ENCODE measurements at places on chromosomes 6 and 20.

DNA sequence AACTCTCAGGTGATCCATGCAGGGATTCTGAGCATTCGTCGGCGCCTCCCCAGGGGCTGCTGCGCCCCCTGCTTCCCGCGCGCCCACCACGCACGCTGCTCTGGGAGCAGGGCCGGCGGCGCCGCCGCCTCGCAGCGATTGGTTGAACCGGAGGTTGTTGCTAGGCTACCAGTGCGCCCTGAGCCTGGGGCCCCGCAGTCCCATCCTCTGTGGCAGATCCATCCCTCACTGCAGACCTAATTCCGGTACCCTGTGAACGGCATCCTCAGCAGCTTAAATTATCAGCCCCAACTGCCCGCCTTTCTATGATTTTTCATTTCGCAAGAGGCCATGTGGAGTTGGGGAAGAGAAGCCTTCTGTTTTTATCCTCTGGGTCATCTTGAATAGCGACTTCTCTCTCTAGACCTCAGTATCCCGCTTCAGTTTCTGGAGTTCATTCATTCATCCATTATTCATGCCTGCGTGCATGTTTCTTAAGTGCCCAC, 15.4 kb downstream of the PNPLA1 start:
- no peak for DNase-seq

- DNase-seq = no peak
Measured at GRCh38 chr6:53447865-53448264, 97.0 kb downstream of the GCLC start.

DNA sequence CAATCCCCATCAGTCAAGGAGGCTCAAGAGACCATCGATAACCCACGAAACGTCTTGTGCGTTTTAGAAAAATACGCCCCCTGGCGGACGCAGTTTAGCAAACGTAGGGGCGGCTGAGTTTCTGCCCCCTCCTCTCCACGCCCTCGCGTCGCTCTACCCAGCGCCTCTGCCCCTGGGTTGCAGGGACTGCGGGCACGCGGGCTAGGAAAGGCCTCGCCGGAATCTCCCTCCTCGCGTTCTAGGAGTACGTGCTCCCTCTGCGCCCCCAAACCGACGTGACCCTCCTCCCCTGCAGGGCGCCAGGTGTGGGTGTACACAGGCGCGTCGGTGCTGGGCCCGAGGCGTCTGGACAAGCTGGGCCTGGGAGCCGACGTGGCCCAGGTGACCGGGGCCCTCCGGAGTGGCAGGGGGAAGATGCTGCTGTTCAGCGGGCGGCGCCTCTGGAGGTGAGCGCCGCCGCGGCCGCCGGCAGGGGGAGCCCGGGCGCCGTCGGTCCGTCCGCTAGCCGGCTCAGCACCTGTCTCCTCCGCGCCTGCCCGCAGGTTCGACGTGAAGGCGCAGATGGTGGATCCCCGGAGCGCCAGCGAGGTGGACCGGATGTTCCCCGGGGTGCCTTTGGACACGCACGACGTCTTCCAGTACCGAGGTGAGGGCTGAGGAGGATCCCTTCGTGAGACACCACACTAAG, 5.3 kb downstream of the MMP9 start:
- DNase-seq = peak; percentile 34

DNA sequence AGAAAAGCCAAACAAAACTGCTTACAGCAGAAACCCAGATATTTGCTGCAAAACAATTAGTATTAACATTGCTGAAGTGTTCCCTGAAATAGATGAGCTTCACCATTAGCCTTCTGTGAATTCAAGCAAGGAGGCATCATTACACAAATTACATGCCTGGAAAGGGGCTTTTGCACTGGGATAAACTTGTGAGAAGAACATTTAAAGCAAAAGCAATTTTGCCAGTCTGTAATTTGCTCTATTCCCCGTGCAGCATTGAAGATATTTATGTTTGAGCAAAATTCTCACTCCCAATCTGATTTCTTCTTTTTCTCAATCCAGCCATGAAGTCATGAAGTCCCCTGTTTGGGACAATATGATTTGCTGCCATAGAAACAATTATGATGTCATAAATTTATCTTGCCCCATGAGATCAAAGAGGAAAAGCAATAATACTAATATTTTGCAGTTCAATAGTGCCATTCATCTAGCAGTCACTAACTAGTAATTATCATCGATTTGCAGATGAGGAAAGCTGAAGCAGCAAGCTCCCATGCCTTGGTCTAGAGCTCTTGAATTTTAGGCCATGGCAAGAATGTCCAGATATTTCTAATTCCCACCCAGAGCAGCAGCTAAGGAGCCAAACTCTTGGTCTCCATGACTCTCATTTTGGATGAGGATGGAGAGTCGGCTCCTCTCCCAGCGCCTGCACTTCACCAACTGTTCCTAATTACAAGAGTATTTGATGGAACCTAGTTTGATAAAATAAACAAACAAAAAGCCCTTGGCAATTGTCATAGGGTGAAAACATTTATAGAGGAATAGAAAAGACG, 49.5 kb upstream of the CCN6 start:
- no peak for DNase-seq

- peak; percentile 86 for DNase-seq
Measured at GRCh38 chr6:27791182-27791943, 120.8 kb downstream of the OR2B2 start.

- no peak for DNase-seq
Measured at GRCh38 chr20:24768713-24769601, 180.1 kb upstream of the CST7 start.

GRCh38 chr6:108560463-108561308, at the start of gene FOXO3:
FOXO3 (plus strand) TSS chr6:108560917; CDS start chr6:108561209, 292 bp downstream.
- DNase-seq = peak; percentile 88

GRCh38 chr20:35866418-35867202, 87.7 kb downstream of the SCAND1 start:
- DNase-seq = peak; percentile 97

DNA sequence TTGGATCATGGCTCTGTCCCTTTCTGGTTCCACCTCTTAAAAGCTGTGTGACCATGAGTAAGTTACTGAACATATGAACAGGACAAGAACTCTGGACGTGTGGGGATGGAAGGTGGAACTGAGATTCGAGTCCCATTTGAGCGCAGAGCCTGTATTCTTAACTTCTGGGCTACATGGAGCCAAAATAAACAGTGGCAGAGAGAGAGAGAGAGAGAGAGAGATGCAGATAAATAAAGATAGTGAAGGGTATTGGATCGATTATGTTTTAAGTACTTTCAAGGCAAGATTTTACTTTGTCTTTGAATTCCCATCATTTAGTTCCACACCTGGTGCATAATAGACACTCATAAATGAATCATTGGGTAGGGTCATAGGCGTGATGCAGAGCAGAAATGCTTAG, 39.7 kb downstream of the SLC35D3 start:
- DNase-seq = no peak

DNA sequence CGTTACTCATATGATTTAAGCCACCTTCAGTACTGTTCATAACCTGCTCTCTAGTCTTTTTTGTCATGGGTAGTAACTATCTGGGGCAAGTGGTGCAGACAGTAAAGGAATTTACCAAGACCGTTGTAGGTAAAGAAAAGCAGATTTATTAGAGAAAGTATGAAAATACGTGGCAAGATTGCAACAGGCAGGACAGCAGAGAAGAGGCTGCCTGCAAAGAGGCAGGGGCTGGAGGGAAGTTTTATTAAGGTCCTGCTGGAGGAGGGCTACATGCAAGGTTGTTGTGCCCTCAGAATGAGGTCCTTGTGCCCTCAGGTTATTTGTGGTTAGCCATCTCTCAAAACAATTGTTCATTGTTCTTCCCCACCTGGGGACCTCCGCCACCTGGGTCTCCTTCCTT, 444.3 kb downstream of the BCKDHB start:
- no peak for DNase-seq

DNA sequence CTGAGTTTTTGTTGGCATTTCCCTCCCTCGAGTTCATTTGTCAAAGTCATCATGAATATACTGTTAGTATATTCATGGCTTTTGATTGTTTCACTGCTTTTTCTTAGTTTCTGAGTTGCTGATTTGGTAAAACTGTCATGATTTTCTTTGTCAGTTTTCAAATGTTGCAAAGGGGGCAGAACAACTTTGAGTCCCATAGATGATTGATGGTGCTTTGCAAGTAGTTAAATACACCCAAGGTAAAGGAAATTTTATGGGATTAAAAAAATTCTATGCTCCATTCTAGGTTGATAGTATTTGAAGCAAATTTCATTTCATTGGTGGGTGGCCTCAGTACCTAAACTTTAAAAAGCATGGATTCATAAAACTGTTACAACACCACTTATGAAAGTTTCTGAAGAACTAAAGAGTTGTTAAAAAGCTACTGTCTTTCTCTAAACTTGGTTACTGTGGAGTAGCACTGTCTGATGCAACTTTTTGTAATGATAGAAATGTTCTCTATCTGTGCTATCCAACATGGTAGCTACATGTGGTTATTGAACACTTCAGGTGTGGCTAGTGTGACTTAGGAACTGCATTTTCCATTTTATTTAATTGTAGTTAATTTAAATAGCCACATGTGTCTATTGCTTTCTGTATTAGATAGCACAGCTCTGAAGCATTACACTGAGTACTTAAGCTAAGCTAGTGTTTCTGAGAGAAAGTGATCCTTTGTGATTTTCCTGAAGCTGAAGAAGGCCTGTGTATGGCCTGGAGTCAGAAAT, 153.6 kb downstream of the ZFAND3 start:
- DNase-seq = peak; percentile 34

DNA sequence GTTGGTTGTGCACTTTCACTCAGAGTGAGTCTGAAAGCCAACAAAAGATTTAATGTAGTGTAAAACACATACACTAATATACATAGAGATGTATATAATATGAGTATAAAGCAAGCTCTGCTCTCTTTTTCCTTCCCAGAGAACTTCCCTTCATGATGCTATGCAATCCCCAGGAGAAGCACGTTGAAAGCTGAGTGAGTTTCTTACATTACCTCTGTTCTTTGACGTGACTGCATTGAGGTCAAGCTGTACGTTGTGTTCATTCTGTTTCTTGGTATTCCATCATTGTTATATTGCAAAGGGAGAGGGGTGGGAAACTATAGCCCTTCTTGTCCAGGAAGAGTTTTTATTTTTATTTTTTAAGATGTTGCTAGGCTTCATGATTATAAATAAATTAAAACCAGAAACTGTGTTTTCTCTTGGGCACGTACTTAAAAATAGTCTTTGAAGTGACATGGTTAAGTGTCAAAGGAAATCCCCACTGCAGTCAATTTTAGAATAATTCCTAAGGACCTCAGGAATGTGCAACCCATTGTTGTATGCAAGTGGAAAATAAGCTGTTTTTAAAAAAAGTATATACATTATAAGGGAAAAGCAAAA, 651.0 kb downstream of the CD109 start:
- DNase-seq = no peak

- no peak for DNase-seq
Measured at GRCh38 chr6:3895312-3895653, 46.1 kb downstream of the FAM50B start.

GRCh38 chr6:151242420-151242861, 2.7 kb downstream of the AKAP12 start:
- DNase-seq = peak; percentile 42

- no peak for DNase-seq
Measured at GRCh38 chr20:34199183-34199582, 42.0 kb upstream of the ASIP start.

GRCh38 chr6:155315516-155315871, 1.2 kb upstream of the TFB1M start:
- DNase-seq = no peak

GRCh38 chr6:22302838-22303237, 6.0 kb upstream of the PRL start:
- DNase-seq = no peak

- peak; percentile 71 for DNase-seq
Measured at GRCh38 chr6:78487401-78487800, 379.9 kb upstream of the IRAK1BP1 start.

- peak; percentile 92 for DNase-seq
Measured at GRCh38 chr6:40779409-40779808, 192.2 kb upstream of the LRFN2 start.

GRCh38 chr20:57559289-57559634, 1.6 kb upstream of the PCK1 start:
- DNase-seq = no peak

GRCh38 chr20:4081421-4081820, 66.1 kb upstream of the RNF24 start:
- no peak for DNase-seq

DNA sequence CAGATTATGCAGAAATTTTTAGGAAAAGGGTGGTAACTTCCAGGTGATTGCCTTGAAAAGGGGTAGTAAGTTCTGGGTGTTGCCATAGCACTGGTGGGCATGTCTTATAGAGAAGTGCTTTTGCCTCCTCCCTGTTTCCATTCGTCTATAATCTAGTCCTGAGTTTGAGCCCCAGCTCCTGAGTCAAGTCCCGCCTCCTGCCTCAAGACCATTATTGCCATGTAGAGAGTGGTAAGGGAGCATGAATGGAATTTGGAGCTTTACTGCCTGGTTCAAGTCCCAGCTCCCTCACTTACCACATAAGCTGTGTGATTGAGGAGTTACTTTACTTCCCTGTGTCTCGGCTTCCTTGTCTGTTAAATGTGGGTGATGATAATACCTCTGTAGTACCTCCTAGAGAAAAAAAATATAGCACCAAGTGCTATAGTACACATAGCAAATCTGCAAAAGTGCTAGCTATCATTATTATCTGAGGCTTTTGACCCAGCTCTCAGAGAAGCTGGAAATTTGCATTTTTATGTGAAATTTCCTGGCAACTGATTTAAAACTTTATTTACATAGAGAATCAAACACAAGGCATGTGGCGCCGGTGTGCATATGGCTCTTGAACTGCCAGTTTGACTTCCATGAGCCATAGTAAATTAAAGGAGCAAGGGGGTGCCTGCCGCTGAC, 36.0 kb downstream of the TGM6 start:
- DNase-seq = no peak

- DNase-seq = peak; percentile 71
Measured at GRCh38 chr20:10427060-10427692, 6.8 kb downstream of the MKKS start.

GRCh38 chr20:23266530-23267398, 83.8 kb upstream of the NXT1 start:
- DNase-seq = no peak

- DNase-seq = no peak
Measured at GRCh38 chr20:33192912-33193501, 24.1 kb upstream of the BPIFA3 start.

DNA sequence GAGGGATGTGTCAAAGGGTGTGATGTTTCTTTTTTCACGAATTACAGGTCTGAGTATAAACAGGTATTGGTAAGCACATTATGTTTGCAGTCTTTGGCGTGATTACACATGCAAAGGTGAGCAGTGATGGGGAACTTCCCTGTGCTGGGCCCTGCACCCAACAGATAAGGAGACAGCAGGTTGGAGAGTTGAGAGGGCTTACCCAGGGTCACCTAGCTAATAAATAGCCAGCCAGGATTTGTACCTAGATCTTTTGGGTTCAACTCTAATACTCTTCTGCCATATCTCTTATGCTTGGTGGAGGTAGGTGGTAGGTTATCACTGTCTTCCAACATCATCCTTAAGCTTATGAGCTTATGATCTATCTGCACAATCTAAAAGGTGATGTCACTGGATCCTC, 46.5 kb downstream of the AFG1L start:
- no peak for DNase-seq
